ENCODE measurements at places on chromosomes 11 and 22.

DNA sequence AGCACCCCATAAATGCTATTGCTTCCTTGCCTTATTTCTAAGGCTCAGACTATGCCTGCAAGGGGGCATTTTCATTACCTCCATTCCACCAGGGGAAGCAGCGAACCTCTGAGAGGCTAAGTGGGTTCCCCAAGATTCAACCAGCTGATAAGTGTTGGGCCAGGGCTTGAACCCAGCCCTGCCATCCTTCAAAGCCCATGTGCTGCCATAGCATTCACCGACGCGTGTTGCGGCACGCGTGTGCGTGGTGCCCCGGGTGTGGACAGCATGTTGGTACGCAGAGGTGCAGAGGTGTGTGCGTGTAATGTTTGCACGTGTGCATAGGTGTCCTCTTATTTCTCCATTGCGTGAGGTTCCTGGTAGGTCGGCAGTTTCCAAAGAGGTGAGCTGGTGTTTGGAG is 66.0 kb upstream of the PPARA start:
- DNase-seq, result no peak

- no peak for DNase-seq
Observed at GRCh38 chr11:57567515-57568329, at the start of gene UBE2L6. Gene UBE2L6, minus strand, starts transcription at chr11:57567672. Its CDS starts 61 bp downstream, at chr11:57567611.

- no peak for DNase-seq
Observed at GRCh38 chr22:33807470-33807869, 112.8 kb downstream of the LARGE1 start.

GRCh38 chr22:36816636-36817524 is at the start of gene PVALB:
Gene PVALB, minus strand, starts transcription at chr22:36817035. Its CDS starts 30 bp downstream, at chr22:36817005.
- DNase-seq, result no peak

GRCh38 chr22:40928657-40929056 is 22.5 kb upstream of the RBX1 start:
- no peak for DNase-seq

DNA sequence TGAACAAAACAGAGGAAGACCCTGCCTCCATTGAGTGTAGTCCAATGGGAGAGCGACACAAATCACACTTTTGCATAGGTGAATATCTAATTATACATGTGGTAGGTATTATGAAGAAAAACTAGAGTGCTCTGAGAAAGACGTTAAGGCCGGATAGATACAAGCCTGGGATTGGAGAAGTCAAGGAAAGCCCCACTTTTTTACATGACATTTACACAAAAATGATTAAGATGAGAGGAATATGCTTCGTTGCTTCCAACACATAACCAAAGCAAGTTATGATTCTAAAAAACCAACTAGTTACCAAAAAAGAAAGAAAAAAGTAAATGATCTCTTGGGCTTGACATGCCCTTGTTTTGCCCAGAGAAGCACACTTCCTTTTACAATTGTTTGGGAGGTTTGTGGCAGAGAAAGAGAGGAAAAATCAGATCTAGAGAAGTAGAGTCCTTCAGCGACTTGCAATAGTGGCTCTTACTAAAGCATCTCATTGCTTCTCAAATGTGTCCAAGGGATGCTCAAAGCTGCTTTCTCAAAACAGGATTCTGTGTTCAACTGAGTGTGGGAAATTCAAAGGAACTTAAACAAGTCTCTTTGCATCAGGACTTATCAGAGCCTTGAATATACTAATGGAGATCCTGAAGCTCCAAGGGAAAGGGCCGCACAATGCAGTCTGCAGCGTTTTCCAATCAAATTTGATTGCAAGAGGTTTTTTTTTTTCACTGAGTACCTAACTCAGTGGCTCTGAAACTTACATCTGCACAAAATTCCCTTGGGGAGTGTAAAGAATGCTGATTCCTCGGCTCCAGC is 38.8 kb downstream of the FLI1 start:
- DNase-seq, result no peak

DNA sequence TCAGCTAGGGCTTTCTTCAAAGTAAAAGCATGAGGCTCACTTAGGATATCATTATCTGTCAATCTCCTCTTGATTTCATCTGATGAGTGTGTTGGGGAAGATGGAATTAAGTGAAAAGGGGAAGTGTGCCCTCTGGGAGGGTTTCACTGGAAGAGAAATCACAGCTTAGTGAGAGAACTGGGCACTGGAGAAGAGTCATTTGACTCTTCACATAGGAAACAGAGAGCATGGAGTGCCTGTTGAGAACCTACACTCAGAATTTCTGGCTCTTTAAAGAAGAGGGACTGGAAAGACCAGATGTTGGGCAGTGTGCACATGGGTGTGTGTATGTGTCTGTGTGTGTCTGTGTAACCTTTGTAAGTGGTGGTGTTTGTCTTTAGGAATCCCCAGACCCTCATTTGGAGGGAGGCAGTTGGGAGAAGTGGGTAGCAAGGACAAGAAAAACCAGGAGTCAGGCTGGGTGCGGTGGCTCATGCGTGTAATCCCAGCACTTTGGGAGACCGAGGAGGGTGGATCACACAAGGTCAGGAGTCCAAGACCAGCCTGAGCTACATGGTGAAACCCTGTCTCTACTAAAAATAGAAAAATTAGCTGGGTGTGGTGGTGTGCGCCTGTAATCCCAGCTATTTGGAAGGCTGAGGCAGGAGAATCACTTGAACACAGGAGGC is 10.0 kb downstream of the STX3 start:
- DNase-seq, result no peak

GRCh38 chr11:77127920-77128691 is at the start of gene MYO7A:
Gene MYO7A, plus strand, starts transcription at chr11:77128246. Its CDS starts 2,389 bp downstream, at chr11:77130635.
- DNase-seq, result peak; percentile 23

DNA sequence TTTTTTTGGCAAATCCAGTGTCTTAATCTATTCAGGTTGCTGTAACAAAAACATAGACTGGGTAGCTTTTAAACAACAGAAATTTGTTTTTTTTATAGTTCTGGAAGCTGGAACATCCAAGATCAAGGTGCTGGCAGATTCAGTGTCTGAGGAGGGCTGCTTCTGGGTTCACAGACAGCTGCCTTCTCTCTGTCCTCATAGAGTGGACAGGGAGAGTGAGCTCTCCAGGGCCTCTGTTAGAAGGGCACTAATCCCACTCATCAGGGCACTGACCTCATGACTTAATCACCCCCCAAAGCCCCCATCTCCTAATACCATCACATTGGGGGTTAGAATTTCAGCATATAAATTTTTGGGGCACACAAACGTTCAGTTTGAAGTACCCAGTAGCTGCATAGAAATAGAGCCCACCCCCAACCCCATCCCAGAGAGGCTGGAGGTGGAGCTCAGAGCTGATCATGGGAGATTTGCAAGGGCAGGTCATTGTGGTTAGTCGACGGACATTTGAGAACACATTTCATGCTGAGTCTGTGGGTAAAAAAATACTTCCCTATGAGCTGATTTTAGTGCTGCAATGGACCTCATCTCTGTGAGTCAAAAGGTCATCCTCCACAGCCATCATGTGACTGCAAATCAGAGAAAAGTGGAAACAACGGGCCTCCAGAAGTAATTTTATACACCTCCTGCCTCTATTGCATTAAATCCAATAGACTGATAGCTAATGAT is 203.1 kb upstream of the CADM1 start:
- DNase-seq, result no peak

GRCh38 chr11:74330075-74330858 is 18.8 kb upstream of the P4HA3 start:
- no peak for DNase-seq

GRCh38 chr22:29531419-29531818 is 22.1 kb downstream of the THOC5 start:
- no peak for DNase-seq

DNA sequence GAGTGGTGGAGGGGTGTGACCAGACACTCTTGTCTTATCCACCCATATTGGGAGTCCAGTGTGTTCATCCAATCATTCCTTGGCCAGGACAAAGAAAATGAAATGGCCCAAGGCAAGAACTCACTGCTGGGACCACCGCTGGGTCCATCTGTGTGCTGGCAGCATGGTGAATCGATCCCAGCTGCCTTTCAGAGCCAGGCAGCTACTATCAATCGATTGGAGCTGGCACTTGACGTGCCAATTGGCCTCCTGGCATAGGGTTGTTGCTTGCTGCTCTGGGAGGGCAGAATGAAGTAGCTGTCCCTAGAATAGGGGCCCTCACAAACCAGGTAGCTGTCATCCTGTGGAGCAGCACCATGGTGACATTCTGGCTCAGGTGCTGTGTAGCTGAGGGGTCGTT is 1.4 kb upstream of the ARVCF start:
- DNase-seq, result no peak

DNA sequence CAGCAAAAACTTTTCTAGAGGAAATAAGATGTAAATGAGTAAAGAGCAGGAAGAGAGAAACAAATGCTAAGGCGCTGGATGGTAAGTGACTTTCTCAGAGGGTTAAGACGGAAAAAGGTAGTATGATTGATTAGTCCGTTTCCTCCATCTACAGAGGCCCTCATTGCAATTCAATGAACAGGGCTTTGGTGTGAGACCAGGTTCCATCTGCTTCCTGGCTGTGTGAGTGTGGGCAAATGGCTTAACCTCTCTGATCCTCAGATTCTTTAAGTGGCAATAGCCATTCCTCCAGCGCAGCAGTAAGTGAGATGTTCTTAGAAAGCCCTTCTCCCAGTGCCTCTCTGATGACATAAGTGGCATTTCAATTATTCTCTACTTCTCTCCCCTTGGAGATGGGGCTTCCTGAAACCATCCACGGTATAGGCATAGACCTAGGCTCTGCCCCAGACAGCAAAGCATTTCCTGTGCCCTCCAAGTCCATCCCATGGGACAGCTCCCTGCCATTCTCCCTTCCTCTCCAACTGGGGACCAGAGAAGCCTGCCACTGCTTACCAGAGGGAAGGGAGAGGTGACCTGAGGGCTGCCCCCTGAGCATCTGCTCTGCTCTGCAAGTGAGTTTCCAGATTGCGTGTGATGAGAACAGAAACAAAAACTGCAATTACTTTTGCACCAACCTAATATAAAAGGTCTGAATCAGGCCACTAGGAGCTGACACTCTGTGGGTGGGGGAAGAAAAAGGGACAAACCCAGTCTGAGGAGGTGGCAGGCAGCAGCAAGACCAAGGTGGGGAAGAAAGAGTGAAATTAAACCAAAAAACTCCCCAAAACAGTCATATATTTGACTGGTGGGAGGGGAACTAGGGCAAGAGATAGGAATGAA is 12.7 kb upstream of the CD44 start:
- DNase-seq, result no peak

DNA sequence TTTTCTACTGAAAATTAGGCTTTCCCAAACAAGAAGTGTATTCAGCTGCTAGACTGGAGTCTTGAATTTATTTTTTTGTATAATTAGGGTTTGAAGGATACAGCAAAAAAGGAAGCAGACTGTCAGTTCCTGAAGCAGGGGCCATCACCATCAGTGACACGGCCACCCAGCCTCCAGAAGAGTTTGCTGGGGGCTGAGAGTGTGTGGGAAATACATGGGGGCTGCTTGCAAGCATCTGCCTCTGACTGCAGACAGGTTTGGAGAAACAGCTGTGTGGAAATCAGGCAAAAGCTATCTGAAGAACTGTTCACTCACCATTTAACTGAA is 23.0 kb downstream of the FZD4 start:
- DNase-seq, result no peak

- DNase-seq, result no peak
Observed at GRCh38 chr22:29359469-29359868, 28.9 kb downstream of the AP1B1 start.

DNA sequence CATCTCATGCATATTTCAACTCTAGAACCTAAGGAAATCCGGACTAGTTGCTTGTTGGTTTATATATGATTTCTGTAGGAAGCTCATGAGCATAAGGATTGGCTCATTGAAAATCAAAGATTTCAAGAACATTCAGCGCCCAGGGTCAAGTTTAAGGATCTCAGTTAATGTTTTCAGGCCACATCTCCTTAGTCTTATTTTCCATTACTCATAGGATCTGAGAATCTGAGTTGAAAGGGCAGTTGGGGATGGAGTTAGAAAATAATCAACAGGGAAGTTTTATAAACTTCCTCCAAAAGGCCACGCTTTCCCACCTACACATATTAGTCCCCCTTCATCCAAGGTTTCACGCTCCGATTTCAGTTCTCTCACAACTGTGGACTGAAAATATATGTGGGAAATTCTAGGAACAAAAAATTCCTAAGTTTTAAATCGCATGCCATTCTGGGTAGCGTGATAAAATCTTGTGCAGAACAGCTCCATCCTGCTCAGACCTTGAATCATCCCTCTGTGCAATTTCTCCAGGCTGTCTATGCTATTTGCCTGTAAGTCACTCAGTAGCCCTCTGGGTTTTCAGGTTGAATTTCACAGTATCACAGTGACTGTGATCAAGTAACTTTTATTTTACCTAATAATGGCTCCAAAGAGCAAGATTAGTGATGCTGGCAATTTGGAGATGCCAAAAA is 160.2 kb downstream of the KIRREL3 start:
- DNase-seq, result no peak

All from cortex of kidney (tissue), 1 donor.